ENCODE measurements at places on chromosomes 7 and 10. TPM values are rescaled to one million over a fixed set of nuclear protein-coding genes. Genes with fewer than 3 reads are reported as not detected.

- H3K27me3 ChIP-seq = no peaks in the 10 kb centered on the region
- no peak overlapping the region for H3K27ac ChIP-seq
- H3K4me3 ChIP-seq = no peak overlapping the region
- no peaks in the 10 kb centered on the region for H3K4me1 ChIP-seq
These were observed 149.8 kb downstream of the DYNC1I1 start for GRCh38 chr7:95922191-95922590.

AEBP1 gene
- 20.3 TPM for total RNA-seq

PDK4 gene
- not detected for total RNA-seq

MBL2 gene
- not detected for total RNA-seq

- no peaks in the 10 kb centered on the region for H3K4me1 ChIP-seq
- no peak overlapping the region for H3K4me3 ChIP-seq
- H3K27me3 ChIP-seq = no peaks in the 10 kb centered on the region
- no peak for DNase-seq
- H3K36me3 ChIP-seq = no peaks in the 10 kb centered on the region
- H3K27ac ChIP-seq = no peak overlapping the region
These were observed 87.3 kb upstream of the FOXI2 start for GRCh38 chr10:127649642-127650041.

GRCh38 chr10:2891073-2891769 lies 176.1 kb upstream of the PFKP start:
- peaks cover 3% of the 10 kb centered on the region for H3K27me3 ChIP-seq
- H3K36me3 ChIP-seq = no peaks in the 10 kb centered on the region
- no peak overlapping the region for H3K4me3 ChIP-seq
- H3K4me1 ChIP-seq = no peaks in the 10 kb centered on the region
- no peak for DNase-seq

DNA sequence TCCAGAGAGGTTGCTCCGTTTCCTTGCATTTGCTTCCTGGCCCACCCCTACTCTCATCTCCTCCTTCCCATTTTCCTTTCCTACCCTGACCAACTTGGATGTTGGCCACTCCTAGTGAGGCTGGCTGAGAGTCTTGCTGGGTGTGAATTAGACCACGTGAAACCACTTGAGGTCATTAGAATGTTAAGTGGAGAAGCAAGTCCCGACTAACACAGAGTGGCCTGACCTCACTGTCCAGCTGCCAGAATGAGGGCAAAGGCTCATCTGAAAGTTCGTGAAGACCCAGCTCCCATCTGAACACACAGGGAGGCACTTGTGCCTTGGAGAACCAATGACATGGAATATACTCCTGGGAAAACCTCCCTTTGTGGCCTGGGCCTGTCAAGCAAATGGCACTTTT lies 80.8 kb downstream of the WDR11 start:
- H3K4me1 ChIP-seq = no peaks in the 10 kb centered on the region
- DNase-seq = no peak
- no peak overlapping the region for H3K4me3 ChIP-seq
- no peak overlapping the region for H3K27ac ChIP-seq

GRCh38 chr7:28132959-28133870 lies 47.4 kb downstream of the JAZF1 start:
- H3K4me3 ChIP-seq = no peak overlapping the region
- H3K27ac ChIP-seq = no peak overlapping the region
- no peaks in the 10 kb centered on the region for H3K27me3 ChIP-seq
- H3K36me3 ChIP-seq = no peaks in the 10 kb centered on the region

DNA sequence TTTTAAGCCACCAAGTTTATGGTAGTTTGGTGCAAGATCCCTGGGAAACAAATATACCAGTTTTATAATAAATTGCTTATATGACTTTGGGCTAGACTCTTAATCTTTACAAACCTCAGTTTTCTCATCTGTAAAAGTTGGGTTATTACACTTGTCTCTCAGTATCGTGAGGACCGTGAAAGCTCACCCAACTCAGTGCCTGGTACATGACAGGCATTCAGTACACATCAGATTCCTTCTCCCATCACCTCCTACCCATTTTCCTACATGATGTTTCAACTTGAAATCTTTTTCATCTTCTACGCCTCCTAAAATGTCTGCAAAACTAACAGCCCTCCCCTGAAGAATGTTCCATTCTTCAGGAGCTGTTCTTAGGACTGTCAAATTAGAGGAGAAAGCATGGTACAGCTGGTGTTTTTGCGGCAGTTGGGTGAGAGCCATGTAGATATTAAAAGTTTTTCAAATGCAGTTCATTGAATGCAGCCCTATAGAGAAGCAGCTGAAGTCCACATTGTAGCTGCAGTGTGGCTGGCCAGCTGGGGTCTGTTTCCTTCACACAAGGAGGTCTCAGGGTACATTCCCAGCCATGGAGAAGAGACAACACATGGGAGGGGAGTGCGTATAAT lies 812.8 kb downstream of the LRMDA start:
- H3K27me3 ChIP-seq = no peaks in the 10 kb centered on the region
- no peaks in the 10 kb centered on the region for H3K36me3 ChIP-seq
- no peak overlapping the region for H3K4me3 ChIP-seq
- H3K27ac ChIP-seq = no peak overlapping the region
- no peak for DNase-seq

NOS3 gene
- 7.1 TPM for total RNA-seq

PNLIP gene
- total RNA-seq = not detected

FHIP2A gene
- total RNA-seq = 52.8 TPM

GRCh38 chr10:51008346-51008745 lies 65.9 kb upstream of the PRKG1 start:
- no peaks in the 10 kb centered on the region for H3K4me1 ChIP-seq
- H3K36me3 ChIP-seq = no peaks in the 10 kb centered on the region
- H3K27me3 ChIP-seq = no peaks in the 10 kb centered on the region
- DNase-seq = no peak
- H3K27ac ChIP-seq = no peak overlapping the region

DNA sequence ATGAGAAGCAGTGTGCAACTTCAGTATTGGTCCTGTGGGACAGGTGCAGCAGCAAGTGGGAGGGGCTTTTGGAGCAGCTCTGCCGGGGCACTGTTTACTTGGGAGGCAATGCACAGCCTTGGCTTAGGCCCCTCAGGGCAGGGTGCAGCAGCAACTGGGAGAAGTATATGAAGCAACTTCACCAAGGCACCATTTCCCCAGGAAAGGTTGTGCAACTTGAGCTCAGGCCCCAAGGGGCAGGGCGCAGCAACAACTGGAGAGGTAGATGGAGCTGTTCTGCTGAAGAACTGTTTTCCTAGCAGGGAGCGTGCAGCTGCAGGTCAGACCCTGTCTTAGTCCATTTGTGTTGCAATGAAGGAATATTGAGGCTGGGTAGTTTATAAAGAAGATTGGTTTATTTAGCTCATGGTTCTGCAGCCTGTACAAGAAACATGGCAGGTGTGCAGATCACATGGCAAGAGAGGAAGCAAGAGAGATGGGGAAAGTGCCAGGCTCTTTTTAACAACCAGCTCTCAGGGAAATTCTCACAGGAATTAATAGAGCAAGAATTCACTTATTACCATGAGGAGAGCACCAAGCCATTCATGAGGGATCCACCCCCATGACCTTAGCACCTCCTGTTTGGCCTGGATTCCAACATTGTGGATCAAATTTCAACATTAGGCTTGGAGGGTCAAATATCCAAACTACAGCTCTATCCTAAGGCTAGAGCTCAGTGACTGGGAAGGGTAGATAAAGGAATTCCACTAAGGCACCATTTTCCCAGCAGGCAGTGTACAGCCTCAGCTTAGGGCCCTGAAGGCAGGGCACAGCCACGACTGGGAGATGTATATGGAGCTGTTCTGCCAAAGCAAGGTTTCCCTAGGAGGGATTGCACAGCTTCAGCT lies 10.9 kb downstream of the GPR141 start:
- H3K36me3 ChIP-seq = no peaks in the 10 kb centered on the region
- peaks cover 4% of the 10 kb centered on the region for H3K27me3 ChIP-seq
- H3K27ac ChIP-seq = no peak overlapping the region
- no peak for DNase-seq
- no peaks in the 10 kb centered on the region for H3K4me1 ChIP-seq

- no peaks in the 10 kb centered on the region for H3K27me3 ChIP-seq
- DNase-seq = no peak
- no peaks in the 10 kb centered on the region for H3K4me1 ChIP-seq
- H3K36me3 ChIP-seq = no peaks in the 10 kb centered on the region
- H3K27ac ChIP-seq = no peak overlapping the region
These were observed 361.5 kb upstream of the LRRTM3 start for GRCh38 chr10:66564287-66564686.
